HCT116 (cell line): ENCODE measurements at places on chromosomes 12 and 14.

GRCh38 chr14:34055157-34055950, 104.5 kb upstream of the EGLN3 start:
- no peak for DNase-seq

GRCh38 chr12:70314145-70314544, 51.9 kb upstream of the KCNMB4 start:
- no peak for DNase-seq

GRCh38 chr14:60197629-60198303, 32.6 kb upstream of the DHRS7 start:
- DNase-seq: no peak

DNA sequence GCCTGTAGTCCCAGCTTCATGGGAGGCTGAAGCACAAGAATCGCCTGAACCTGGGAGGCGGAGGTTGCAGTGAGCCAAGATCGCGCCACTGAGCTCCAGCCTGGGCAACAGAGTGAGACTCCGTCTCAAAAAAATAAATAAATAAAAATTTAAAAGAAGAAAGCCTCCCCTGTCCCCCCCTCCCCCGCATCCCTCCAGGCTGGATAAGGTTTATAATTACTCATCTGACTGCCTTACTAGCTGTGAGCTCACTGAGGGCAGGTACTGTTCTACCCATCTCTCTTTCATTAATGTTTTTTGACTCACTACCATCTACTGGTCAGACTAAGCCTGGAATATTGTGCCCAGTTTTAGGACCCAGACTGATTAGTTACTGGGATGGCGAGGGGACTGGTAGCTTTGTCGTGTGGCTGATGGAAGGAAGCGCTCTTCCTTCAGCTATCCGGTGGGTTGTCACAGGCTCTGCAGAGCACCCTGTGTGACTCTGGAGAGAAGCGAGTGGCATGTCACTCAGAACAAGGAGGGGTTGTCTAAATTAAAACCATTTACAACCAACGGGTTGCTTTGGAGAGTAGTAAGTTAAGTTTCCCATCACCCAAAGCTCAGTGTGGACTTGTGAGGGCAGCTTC, 16.9 kb downstream of the EVL start:
- no peak for DNase-seq

- DNase-seq: no peak
These were observed 147.7 kb upstream of the VASH1 start for GRCh38 chr14:76613616-76614015.

DNA sequence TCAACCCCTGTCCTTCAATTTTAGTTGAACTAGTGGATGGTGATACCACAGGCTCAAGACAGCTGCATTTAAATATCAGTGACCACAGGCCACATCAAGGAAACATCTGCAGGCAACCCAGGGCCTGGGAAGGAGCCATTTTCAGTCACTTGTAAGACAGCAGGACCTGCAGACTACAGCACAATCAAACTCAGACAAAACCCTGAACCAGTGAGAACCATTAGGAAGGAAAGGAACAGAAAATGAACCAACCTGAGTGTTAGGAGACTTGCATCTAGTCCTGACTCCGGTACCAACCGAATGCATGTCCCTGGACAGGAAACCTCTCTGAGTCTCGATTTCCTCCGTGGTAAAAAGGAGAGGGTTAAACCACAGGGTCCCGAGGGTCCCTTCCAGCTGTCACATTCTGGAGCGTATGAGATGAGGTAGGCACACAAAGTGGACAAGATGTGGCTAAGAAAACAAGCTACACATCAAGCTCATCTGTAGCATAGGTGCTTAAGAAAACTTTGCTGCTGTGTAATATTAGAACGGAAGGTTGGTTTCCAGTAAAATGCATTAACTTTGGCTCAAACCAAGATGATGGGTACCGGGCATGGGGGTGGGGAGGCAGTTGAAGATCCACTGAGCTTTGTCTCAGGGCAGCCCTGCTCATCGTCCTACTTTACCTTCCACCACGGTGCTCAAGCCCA, 1.6 kb upstream of the CDKN1B start:
- no peak for DNase-seq

- DNase-seq: no peak
These were observed 380.1 kb downstream of the EGLN3 start for GRCh38 chr14:33570694-33571310.

GRCh38 chr12:99859126-99859525, 125.6 kb downstream of the ANKS1B start:
- DNase-seq: no peak

- no peak for DNase-seq
These were observed 9.1 kb downstream of the KRT8 start for GRCh38 chr12:52895726-52896189.

- peak; percentile 31 for DNase-seq
These were observed 36.9 kb downstream of the PSEN1 start for GRCh38 chr14:73173092-73173735.

GRCh38 chr12:16730772-16731171, 124.8 kb upstream of the LMO3 start:
- no peak for DNase-seq

GRCh38 chr12:77685112-77685511, 145.6 kb upstream of the NAV3 start:
- peak; percentile 71 for DNase-seq
